ENCODE measurements at places on chromosomes 4 and X.

- DNase-seq: no peak
Measured at GRCh38 chr4:15035159-15035558, 32.9 kb downstream of the CPEB2 start.

GRCh38 chr4:56326363-56326762 lies 60.9 kb downstream of the AASDH start:
- no peak for DNase-seq

- DNase-seq: no peak
Measured at GRCh38 chr4:76892601-76893000, 5.3 kb downstream of the SOWAHB start.

DNA sequence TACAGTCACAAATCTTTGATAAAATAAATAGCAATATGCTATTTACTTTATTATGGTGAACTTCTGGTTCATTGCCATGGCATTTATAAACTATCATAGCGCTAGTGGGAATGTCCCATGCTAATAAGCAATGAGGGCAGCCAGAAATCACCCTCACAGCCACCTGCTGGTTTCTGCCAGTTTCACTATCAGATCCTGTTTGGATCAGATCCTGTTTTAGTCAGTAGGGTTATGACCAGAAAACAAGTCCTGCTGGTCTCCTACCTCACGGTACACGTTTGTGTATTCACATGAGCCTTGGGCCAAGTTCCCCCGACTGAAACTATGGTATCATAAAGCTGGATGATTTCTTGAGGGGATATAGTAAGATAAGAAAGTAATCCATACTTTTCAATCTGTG lies 17.7 kb downstream of the FOXR2 start:
- no peak for DNase-seq

DNA sequence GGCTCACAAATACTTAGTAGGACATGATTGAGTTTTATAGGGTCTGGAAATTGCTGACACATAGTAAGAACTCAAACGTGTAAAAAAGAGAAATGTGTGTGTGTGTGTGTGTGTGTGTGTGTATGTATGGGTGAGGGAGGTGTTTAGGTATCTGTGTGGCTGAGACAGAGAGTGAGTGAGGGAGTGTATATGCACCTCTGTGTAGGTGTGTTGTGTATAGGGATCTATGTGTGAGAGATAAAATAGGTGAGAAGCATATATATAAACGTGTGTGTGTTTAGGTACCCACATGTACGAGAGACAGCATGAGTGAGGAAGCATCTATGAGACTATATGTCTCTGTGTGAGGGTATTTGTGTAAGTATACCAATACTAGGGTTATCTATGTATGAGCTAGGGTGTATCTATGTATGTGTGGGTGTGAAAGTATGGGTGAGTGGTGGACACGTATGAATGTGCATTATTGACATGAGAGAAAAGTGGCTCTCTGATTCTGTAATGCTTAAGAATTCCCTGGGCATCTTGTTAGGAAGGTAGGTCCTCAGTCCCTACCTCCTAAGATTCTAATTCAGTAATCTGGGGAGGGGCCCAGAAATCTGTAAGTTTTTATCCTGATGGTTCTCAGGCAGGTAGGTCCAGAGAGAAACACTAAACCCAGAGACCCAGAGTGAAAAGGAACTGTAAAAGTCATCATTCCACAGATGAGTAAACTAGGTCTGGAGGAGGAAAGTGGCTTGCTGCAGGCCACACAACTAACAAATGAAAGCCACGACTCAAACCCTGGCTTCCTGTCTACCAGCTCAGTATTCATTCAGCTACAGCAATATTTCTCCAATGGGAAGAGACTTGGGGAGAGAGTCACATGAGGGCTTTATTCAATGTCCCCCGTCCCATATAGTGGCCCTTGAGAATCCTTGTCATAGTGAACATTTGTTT lies 237.0 kb downstream of the IDS start:
- DNase-seq: no peak

- DNase-seq: no peak
Measured at GRCh38 chr4:21102667-21103066, 402.4 kb downstream of the PACRGL start.

Data from activated CD8-positive, alpha-beta memory T cell treated with anti-CD3 and anti-CD28 coated beads for 4 hours (primary cell).